ENCODE measurements at places on chromosomes 11 and 22.

- no peak for DNase-seq
These were observed 20.2 kb downstream of the MYBPC3 start for GRCh38 chr11:47332303-47332711.

DNA sequence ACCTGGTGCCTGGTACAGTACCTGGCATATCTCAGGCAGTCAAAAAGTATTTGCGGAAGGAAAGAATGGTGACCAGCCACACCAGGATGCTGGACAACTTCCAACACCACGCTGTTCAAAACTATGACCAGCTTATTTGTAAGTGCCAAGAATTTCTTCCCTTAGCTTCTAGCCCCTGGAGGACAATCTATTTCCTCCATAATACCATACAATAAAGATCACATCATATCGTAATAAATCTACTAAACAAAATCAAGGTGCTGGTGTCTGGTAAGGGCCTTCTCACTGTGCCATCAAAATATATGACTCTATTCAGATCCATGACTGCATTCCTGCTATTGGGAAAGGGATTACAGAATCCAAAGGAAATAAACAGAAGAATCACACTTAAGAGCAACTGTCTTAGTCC lies 51.5 kb downstream of the ALG9 start:
- DNase-seq = no peak

DNA sequence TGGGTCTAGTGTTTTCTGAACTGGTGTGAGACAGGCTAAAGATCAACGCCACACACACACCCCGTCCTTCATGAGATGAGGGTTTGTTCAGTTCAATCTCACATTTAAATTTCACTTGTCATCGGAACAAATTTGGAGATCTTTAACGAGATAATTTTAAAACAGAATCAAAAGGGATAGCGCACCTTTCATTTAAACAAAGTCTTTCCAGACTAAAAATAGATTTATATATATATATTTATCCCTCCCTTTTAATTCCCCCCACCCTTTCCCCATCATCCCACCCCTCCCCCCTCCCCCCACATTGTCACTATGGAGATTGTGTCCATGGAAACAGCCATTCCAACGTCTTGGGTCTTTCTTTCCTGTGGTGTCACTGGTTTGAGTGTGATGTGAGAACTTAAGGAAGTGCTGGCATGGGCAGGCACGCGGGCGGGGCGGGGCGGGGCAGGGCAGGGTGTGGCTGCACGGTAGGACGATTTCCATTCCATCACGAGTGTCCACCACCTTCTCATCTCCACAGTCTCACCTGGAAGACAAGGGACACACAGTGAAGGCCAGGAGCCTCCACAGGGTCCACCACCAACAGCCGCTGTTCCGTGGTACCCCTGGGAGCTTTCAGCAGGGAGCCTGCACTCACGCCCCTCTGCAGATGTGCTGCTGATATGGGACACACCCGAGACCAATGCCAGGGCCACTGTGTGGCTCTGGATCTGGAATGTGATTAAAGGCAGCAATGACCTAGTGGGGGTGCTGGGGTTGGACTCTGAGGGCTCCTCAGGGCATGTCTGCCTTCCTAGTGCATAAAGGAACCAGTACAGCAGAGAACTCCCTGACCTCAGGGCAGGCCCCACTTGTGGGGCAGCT lies 30.5 kb upstream of the CYP2D6 start:
- no peak for DNase-seq

- DNase-seq = no peak
These were observed 8.5 kb downstream of the PAX6 start for GRCh38 chr11:31802609-31802989.

DNA sequence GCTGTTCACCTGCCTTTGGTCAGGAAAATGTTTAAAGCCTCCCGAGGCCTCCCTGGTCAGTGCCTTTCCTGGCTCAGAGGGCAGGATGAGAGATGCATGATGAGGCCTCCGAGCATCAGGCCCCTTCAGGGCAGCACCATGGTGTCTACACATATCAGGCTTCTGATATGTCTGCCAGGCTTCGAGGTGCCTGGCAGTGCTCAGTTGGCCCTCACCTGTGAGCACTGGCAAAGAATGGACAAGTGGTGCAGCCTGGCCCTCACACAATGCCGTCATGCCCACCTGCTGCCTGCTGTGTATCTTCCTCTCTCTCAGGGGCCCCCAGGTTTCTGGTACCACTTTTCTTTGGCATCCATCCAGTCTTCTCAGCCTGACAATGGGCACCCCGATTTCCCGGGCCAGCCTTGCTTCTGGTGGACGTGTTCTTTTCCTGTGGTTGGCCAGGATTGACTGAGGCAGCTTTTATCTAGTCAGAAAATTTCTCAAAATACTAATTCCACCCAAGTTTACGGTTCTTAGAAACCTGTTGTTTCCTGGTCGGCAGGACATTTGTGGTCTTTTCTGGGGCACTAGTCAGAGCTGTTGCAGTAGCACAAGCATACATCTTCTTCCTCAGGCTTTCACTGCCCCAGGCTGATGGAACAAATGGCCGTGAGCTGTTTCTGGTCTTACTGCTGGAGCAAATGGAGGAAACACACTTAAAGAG lies 76.8 kb upstream of the SUSD2 start:
- no peak for DNase-seq

DNA sequence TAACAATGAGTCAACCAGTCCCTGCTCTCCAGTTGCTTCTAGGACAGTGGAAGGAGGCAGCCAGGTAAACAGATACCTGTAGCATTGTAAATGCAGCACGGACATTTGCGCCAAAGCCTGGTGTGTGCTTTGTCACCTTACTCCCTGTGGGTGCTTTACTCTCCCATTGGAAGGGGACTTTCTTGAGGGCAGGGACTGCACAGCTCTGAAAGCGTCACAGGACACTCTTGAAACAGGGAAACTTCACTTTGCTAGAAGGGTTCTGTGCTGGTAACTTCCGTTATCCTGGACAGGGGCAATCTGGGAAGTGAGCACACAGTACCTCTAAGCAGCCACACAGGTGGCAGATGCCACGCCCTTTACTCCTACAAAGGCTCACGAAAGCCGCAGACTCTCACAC lies 99.8 kb downstream of the MYO18B start:
- no peak for DNase-seq

- no peak for DNase-seq
These were observed 75.9 kb upstream of the LMO1 start for GRCh38 chr11:8339592-8340022.

DNA sequence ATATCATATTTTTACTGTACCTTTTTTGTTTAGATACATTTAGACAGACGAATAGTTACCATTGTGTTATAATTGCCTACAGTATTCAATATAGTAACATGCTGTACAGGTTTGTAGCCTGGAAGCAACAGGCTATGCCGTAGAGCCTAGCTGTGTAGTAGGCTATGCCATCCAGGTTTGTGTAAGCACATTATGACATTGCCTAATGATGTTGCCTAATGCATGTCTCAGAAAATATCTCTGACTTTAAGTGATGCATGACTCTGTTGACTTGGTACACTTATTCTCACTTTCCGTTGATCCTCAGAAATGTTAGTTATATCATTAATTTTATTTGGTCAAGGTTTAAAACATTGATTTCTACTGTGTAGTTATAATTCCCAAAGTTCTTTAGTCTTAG lies 39.9 kb downstream of the OR2AT4 start:
- DNase-seq = no peak

DNA sequence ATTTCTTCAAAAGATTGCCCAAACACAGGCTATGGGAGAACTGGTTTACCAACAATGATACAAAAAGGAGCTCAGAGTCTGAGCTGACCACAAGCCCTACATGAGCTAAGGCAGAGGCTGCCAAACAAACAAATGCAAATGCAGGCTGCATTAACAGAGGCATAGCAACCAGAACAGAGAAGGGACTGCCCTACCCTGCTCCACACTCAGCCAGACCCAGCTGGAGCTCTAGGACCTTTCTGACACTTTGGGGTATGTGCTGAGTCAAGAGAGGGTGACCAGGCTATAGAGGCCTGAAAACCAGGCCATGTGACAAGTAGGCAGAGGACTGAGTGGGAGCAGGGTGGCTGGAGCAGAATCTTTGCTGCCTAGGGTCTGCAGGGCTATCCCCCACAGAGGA lies 17.8 kb upstream of the P2RY2 start:
- no peak for DNase-seq

DNA sequence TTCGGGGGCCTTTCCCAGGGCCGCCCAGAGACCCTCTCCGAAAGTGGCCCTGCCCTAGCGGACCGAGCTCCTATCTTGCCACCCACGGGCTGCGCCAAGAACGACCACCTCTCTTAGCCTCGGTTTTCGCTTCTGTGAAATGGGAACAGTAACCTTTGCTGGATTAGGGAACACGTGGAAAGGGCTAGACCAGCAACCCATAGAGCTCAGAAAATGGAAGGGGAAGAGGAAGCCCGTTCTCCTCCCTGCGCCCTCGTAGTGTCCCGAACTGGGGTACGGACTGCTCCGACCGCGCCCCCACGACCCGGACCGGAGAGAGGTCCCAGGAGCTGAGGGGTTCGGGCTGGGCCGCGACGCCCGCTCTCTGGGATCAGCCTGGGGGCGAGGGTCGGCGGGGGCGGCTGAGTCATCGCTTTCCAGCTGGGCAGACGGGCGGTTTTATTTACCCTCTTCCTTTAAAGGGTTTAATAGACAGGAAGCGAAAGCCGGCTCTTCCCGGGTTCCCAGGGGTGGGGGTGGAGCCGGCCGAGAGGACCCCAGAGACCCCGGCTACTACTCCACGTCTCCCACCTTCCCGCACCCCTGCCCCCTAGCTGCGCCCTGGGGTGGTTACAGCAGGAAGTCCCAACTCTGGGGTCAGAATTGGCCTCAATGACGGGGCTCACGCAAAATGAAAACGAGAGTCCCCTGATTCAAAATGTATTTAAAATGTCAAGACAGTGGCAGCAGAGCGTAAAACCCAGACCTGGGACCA lies 907 bp upstream of the PHLDA2 start:
- DNase-seq = no peak

- DNase-seq = no peak
These were observed 91.2 kb upstream of the DBX1 start for GRCh38 chr11:20251496-20251895.

DNA sequence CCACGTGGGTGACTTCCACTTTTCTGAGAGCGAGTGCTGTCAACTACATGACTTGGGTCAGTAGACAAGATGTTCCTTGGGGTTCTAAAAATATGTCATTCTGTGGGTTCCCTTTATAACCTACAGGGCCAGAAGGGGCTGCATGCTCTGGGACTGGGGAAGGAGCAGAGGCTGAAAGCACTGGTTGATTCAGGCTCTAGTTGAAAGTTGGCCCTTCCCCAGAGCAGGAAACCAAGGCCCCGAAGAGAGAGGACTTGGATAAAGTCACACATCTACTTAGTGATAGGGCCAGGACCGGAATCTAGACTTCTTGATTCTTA lies 9.9 kb downstream of the ADAMTS15 start:
- no peak for DNase-seq

DNA sequence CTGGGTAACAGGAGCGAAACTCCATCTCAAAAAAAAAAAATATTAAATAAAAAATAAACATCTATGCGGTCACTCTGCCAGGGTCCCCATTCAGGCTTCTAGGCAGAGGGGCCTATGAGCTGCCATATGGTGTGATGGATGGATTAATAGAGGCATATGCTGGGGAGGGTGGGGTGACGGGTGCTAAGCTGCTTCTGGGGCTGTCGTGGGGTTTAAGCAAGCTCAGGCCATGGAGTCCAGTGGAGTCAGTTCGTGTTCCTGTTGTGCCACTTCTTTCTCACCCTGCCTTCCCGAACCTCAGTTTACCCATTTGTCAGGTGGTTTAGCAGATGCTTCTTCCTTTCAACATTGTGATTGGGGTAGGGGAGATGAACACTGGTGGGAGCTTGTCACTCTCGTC lies 9.0 kb upstream of the GRAMD4 start:
- DNase-seq = no peak

DNA sequence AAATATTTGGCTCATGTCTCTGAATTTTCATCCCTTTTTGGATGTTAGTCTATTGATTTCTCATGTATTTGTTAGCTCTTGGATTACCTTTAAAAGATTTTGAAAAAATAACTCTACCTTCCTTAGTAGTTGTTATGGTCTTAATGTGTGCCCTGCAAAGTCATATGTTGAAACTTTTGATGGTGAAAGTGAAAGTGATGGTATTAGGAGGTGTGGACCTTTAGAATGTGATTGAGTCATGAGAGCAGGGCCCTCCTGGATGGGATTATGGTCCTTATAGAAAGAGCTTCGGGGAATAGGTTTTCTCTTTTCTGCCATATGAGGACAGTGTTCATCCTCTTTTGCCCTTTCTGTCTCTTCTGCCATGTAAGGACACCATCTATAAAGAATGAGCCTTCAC lies 33.6 kb upstream of the MPPED2 start:
- DNase-seq = no peak

GRCh38 chr11:95269036-95269819 lies 38.2 kb upstream of the SESN3 start:
- DNase-seq = no peak

DNA sequence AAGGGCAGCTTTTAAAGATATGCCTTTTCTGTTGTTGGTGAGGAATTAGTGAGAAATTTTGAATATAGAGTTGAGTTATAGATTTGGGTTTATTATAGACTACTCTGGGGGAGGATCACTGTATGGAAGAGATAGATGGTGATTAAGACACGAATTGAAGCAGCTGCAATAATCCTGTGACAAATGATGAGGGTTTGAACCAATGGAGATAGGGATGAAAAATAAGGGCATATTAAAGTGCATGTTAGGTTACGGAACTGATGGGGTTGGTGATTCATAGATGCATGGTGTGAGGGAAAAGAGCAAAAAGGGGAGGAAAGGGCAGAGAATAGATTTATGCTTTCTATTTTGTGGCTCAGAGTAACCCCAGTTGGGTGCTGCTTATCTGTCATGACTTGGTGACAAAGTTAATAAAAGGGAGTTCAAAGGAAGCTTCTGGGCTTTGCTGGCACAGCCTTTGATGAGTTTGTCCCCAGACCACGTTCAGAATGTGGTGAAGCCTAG lies 11.8 kb downstream of the C11orf87 start:
- DNase-seq = no peak

- DNase-seq = no peak
These were observed 30.2 kb upstream of the CRYBB3 start for GRCh38 chr22:25169278-25170031.

DNA sequence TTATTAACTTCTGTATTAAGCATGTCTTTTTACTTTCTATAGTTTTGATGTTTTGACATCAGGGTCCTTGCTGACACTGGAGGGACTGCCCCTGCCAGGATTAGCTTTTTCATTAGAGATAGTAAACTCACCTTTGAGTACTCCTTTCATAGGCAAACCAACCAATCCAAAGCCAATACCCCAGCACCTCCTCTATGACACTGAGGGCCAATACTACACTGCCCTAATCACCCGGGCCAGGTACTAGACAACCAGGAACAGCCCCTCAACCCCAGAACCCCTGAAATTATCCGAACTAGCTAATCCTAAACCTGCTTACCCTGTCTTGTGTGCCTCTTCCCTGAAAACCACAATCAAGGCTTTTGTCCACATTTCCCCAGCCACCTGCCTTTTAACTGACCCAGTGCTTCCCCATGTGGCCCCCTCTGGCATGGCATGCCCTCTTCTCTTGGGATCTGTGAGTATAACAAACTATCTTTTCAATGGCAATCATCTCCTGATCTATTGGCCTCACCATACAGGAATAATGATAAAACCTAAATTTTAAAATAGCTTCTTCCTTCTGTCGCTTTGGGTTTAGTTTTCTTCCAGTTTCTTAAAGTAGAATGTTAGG lies 31.2 kb downstream of the RAB6A start:
- no peak for DNase-seq

- DNase-seq = no peak
These were observed 17.3 kb upstream of the OOSP4B start for GRCh38 chr11:59999691-60000090.
